ENCODE measurements at places on chromosomes 2 and 18. TPM values are rescaled to one million over a fixed set of nuclear protein-coding genes. Genes with fewer than 3 reads are reported as not detected.

ARHGAP25 gene
- total RNA-seq = 8.9 TPM

MARCHF4 gene
- total RNA-seq = 0.22 TPM

LYPD6 gene
- total RNA-seq = 7.5 TPM

LGALSL gene
- total RNA-seq = 2.6 TPM

GNLY gene
- not detected for total RNA-seq

CHRNA1 gene
- 0.40 TPM for total RNA-seq

PARD6G gene
- 20.3 TPM for total RNA-seq

LRATD1 gene
- total RNA-seq = 9.4 TPM

OBSL1 gene
- 13.9 TPM for total RNA-seq

WNT10A gene
- total RNA-seq = not detected

TXNDC2 gene
- not detected for total RNA-seq

NT5DC4 gene
- not detected for total RNA-seq

ANKRD23 gene
- total RNA-seq = 0.79 TPM

CENPA gene
- total RNA-seq = 7.8 TPM

KLHL41 gene
- total RNA-seq = 0.20 TPM

GPAT2 gene
- 4.6 TPM for total RNA-seq

EN1 gene
- total RNA-seq = not detected

AQP12A gene
- not detected for total RNA-seq

PLGLB2 gene
- total RNA-seq = 1.2 TPM

CPO gene
- not detected for total RNA-seq

ABCB11 gene
- total RNA-seq = not detected

GPR75 gene
- total RNA-seq = 0.65 TPM

KATNAL2 gene
- total RNA-seq = 0.40 TPM

ERBB4 gene
- total RNA-seq = under 0.01 TPM

RPRM gene
- not detected for total RNA-seq

TTC39C gene
- total RNA-seq = 1.2 TPM

SLC14A1 gene
- total RNA-seq = not detected

PER2 gene
- 1.1 TPM for total RNA-seq

EHD3 gene
- 6.7 TPM for total RNA-seq

AGAP1 gene
- 1.5 TPM for total RNA-seq

SCG2 gene
- under 0.01 TPM for total RNA-seq

ASB18 gene
- total RNA-seq = not detected

CRACDL gene
- total RNA-seq = 2.2 TPM

PJVK gene
- 0.20 TPM for total RNA-seq

TAF4B gene
- total RNA-seq = 1.1 TPM

BCL2L11 gene
- total RNA-seq = 29.0 TPM

CTAGE1 gene
- total RNA-seq = not detected

SP140 gene
- not detected for total RNA-seq

TMEFF2 gene
- not detected for total RNA-seq

SERPINB13 gene
- total RNA-seq = not detected

LCT gene
- total RNA-seq = not detected

SAG gene
- total RNA-seq = not detected

FNDC4 gene
- 10.9 TPM for total RNA-seq

RSAD2 gene
- 0.20 TPM for total RNA-seq

COL4A4 gene
- total RNA-seq = under 0.01 TPM

SLC23A3 gene
- total RNA-seq = 2.0 TPM

SCYGR2 gene
- not detected for total RNA-seq

ALLC gene
- not detected for total RNA-seq

IFIH1 gene
- 6.3 TPM for total RNA-seq

BOLL gene
- total RNA-seq = not detected

MITD1 gene
- total RNA-seq = 16.6 TPM

CENPO gene
- 9.6 TPM for total RNA-seq

ANKRD53 gene
- total RNA-seq = 0.22 TPM

KCNG2 gene
- total RNA-seq = 1.4 TPM

WDR75 gene
- 44.4 TPM for total RNA-seq
